Stimulated activated CD8-positive, alpha-beta memory T cell treated with anti-CD3 and anti-CD28 coated beads, Interleukin-2, amount 100 ng/mL, for 1 hour (primary cell): ENCODE measurements at places on chromosomes 6 and 20.

DNA sequence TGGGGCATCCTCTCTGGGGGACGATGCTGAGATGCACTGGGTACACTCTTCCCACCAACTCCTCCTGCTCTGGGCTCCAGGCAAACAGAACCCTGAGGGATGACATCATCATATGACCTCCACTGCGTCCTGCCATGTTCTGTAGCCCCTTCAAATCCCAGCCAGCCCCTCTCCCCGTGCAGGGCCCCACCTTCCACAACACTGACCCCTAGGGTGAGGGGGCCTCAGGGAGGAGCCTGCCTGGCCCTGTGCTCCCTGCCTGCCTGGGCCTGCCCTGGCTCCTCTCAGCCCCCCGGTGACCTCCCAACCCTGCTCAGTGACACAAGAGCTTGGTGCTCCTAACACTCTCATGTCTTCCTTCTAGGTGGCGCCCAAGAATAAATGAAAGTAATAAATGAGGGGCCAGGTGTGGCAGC, 9.6 kb upstream of the SPDEF start:
- no peak for DNase-seq

DNA sequence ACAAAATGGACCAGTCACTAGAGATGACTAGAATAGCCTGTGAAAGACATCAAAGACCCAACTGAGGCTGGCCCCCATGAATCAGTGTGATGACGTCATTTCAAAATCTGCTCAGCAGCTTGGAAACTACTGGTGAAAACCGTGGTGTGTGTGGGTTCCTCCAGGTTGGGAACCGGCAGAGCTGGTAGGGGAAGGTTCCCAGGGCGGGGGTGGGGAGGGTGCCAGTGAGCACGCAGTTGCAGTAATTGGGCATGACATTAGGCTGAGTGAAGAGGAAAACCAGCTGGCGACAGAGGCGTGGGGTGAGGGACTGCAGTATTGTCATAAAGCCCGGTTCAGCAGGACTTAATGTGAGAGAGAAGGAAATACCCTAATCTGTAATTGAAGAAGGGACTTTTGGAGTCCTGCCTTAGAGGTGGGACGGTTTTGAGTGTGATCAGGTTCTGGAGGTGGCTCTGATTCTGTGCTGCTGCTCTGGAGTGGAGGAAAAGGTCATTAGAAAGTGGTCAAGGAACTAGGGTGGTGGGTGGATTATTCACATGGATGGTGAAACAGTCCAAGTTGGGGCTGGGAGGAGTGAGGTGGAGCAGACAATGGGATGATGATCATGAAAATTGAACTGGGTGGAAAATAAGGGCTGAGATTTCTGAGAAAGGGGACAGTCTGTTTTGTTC, 52.0 kb upstream of the MTHFD1L start:
- no peak for DNase-seq

DNA sequence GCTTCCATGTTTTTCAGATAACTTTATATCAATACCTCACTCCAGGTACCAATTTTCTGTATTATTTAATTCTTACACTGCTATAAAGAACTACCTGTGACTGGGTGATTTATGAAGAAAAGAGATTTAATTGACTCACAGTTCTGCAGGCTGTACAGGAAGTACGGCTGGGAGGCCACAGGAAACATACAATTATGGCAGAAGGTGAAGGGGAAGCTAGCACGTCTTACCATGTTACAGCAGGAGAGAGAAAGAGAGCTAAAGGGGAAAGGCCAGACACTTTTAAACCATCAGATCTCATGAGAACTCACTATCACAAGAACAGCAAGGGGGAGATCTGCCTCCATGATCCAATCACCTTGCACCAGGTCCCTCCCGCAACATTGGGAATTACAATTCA, 119.1 kb upstream of the BMP5 start:
- DNase-seq, result no peak

- DNase-seq, result no peak
These were observed 28.6 kb downstream of the PRPH2 start for GRCh38 chr6:42693725-42694323.

GRCh38 chr6:141056945-141057625, 1075.6 kb upstream of the GJE1 start:
- DNase-seq, result no peak

GRCh38 chr20:51678026-51678697, 90.0 kb downstream of the ATP9A start:
- no peak for DNase-seq

- DNase-seq, result no peak
These were observed 561.3 kb upstream of the JAG1 start for GRCh38 chr20:11235058-11235457.

- DNase-seq, result no peak
These were observed 88.4 kb downstream of the HFE start for GRCh38 chr6:26175428-26176181.

DNA sequence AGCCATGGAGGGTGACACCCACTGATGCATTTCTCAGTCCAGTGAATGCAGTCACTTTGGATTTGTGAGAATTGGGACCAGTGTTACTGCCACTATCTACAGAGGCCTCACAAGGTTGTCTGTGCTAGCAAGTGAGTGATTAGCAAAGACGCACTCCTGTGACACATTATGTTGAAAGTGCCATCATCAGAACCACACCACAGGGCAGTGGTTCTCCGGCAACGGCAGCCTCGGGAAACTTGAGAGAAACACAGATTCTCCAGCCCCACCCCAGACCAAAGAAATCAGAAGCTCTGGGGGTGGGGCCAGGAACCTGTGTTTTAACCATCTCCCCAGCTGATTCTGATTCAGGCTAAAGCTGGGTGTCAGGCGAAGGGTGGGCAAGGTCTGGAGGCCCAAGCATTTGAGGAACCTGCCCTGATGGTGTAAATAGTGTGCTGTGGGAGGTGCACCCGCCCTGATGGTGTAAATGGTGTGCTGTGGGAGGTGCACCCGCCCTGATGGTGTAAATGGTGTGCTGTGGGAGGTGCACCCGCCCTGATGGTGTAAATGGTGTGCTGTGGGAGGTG, 39.9 kb downstream of the TMEM242 start:
- no peak for DNase-seq

DNA sequence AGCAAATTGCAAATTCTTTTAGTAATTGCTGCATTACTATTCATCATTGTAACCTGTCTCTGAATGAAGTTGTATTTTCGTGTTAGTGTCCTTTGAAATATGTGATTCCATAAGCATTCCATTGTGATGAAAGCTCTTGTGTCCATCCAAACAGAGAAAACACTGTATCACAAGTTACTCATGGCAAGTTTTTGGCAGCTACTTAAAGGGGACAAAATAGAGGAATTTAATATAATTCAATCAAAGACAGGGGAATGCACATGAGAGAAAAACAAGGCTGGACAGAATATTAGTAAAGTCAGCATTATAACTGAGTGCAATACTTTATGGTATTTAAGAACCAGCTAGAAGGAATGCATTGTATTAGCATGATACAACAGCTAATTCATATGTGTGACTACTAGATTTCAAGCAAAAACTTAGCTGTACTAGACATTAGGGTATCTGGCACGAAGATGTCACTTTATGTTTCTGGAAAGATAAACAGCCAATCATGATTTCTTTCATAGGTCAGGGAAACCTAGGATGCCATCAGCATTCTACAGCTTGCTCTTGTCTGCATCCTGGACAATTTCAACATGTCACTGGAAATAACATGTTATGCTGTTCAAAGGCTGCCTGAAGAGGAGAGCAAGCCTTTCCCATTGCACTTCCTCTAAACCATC, 270.6 kb upstream of the MARCKS start:
- DNase-seq, result no peak

GRCh38 chr20:9286501-9287461, 217.9 kb downstream of the PLCB4 start:
- DNase-seq, result no peak

DNA sequence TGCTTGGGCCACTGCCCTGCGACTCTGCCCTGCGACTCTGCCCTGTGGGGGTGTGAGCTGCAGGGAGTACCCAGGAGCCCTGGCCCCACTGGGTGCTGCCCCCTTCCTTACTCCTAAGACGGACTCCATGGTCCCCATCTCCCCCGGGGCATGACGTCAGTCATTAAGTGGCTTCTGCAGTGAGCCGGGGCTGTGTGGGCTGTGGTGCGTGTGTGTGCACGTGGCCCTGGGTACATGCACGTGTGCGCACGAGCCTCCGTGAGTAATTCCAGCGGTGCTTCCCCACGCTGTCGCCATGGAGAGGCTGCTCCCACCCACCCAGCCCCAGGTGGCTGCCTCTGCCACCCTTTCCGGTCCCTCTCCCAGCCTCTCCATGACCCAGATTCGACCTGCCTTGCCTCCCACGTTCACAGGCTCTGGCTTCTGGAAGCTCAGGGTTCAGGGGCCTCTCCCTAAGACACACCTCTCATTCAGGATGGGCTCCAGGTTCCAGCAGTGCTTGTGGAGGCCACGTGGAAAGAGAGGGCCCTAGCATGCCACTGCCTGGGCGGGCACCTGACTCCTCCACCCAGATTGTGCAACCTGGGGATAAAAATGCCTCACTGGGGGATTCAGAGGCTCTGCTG, 88.3 kb downstream of the DLGAP4 start:
- DNase-seq, result no peak

GRCh38 chr6:150291968-150292710, 76.7 kb upstream of the IYD start:
- no peak for DNase-seq

GRCh38 chr6:7166410-7167293, 58.9 kb downstream of the RREB1 start:
- DNase-seq, result no peak

DNA sequence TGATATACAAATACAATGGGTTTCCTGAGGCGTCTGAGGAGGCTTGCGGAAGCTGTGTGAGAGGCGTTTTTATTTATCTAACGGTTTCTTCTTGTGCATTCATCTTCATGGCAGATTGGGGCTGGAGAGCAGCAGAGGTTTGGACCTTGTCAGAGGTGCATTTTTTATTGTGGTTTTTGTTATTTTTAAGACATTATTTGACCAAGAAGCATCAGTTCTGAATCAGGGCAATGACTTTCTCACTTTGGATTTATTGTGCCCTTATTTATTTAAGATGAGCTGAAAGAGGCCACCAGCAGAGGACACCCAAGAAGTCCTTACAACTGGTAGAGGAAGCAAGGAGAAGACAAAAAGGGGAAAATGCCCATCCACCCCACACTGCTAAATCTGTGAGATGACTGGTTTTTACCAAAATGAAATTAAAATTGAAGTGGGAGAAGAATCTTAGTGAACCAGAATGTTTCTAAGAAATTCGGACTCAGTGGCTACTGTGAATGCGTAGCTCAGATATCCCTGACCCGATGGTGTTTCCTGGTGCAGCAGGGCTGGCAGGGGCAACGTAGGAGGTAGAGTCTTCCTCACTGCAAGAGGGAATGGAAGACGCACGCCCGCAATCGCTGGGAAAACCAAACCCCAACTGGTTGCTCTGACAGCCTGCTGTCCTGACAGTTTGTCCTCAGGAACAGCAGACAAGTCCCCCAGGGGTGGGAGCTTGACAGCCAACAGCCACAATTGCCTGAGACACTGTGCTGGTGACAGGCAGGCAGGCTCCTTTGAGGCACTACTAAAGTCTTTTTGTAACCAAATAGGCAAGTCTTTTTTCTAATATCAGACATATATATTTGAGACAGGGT, 14.2 kb downstream of the PRR18 start:
- DNase-seq, result no peak

GRCh38 chr6:90204327-90205056, 92.2 kb downstream of the BACH2 start:
- DNase-seq, result no peak

DNA sequence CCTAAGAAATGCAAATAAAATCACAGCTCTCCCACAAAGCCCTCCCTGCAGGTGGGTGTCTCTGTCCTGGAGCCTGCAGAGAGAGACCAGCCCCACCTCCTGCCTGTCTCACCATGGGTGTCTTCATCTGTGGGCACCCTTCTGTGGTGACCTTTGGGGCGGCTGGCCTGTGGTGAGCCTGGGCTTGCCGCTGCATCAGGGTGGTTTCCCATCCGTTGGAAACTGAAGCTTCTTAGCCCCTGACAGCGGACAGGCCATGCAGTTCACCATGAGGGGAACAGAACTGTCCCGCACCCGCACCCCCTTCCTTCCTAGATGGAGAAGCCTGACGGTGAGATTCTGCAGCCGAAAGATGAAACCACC, 42.3 kb upstream of the FRMD1 start:
- no peak for DNase-seq

GRCh38 chr6:137894779-137895385, 27.8 kb downstream of the TNFAIP3 start:
- no peak for DNase-seq

GRCh38 chr20:47735412-47736400, 49.6 kb downstream of the SULF2 start:
- no peak for DNase-seq

- DNase-seq, result no peak
These were observed 237.3 kb downstream of the SOD2 start for GRCh38 chr6:159455700-159456274.

DNA sequence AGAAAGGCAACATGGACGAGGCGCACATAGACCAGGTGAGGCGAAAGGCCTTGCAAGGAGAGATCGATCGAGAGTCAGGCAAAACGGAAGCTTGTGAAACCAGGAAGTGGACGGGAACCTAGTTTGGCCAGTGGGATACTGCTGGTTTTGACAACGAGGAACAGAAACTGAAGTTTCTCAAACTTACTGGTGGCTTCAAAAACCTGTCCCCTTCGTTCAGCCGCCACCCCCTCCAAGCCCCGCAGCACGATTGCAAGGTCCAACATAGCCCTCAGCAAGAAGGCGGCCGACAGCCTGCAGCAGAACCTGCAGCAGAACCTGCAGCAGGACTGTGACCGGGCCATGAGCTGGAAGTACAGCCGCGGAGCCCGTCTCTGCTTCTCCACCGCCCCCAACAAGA, 238.0 kb downstream of the KHDC1L start:
- DNase-seq, result no peak

DNA sequence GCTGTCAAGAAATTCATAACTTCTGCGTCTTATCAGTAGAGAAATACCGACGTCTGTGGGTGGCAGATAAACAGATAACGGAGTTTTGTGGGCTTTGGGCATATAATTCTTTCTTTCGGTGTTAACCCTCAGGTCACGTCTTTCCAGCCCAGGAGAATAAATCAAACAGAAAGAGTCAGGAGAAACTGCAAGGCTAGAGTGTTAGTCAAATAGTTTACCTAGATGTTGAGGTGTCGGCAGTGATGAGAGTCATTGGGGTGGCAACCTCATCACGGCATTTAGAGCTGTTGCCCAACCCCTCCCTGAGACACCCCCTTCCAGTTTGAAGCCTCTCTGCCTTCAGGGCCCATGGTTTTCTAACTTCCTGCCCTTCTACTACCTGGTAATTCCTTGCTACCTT, 49.5 kb downstream of the ADTRP start:
- DNase-seq, result no peak
